Skeletal muscle cell (primary cell): ENCODE measurements at places on chromosomes 13 and 19.

GRCh38 chr13:113519556-113519955 lies 29.0 kb upstream of the DCUN1D2 start:
- no peak for DNase-seq

DNA sequence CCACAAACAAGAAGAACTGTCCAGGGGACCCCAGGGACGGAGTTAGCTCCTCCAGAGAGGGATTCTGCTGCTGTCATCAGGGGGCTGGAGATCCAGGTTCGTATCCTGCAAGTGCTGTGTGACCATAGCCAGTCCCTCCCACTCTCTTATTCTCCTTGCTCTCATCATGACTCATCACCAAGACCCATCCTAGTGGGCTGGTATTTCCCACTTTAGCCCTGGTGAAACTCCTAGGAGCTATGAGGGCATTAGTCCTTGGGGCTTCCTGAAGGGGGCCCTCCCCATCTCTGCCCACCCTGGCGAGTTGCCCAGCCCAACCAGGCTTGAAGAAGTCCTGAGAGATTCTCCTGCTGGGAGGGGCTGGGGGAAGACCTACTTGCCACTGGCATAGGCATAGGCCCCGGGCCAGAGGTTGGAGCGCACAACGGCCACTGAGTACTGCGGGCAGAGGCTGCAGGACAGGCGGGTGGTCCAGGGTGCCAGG lies 7.5 kb upstream of the DMWD start:
- DNase-seq = no peak

GRCh38 chr19:7928741-7929701 lies 3.1 kb upstream of the CTXN1 start:
- peak; percentile 44 for DNase-seq

- DNase-seq = no peak
Measured at GRCh38 chr13:73058432-73058735, 421 bp upstream of the KLF5 start.

GRCh38 chr13:50829896-50830295 lies 13.6 kb downstream of the DLEU7 start:
- peak; percentile 49 for DNase-seq

- peak; percentile 66 for DNase-seq
Measured at GRCh38 chr19:3404324-3405260, 38.2 kb downstream of the NFIC start.

DNA sequence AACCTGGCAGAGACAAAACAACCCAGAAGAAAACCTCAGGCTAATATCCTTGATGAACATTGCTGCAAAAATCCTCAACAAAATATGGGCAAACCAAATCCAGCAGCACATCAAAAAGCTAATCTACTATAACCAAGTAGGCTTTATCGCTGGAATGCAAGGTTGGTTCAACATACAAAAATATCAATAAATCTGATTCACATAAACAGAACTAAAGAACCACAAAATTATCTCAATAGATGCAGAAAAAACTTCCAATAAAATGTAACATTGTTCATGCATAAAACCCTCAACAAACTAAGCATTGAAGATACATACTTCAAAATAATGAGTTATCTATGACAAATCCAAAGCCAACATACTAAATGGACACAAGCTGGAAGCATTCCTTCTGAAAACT lies 8.8 kb downstream of the ZNF724 start:
- DNase-seq = no peak

- no peak for DNase-seq
Measured at GRCh38 chr13:29569253-29570050, 26.0 kb downstream of the SLC7A1 start.
